ENCODE measurements at places on chromosomes 3 and 15.
A peak's percentile ranks its signal among the peaks of the same experiment; 100 is the strongest.

GRCh38 chr3:157499342-157499963 is 3.8 kb downstream of the VEPH1 start:
- DNase-seq, result no peak

DNA sequence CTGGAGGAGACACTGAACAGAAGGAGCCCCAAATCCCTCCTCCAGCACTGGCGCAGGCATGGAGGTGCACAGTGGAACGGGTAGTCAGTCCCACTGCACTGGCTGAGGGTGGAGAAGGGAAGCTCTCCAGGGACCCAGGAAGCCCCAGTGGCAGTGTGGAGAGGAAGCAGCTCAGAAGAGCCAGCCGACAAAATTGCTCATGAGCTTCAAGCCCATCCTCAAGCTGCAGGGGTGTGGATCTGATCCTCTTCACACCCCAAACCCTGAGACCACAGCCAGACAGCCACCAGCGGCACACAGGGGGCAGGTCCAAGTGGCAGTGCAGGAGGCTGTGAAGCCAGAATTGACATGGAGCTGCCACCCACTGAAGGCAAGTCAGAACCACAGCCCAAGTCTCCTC is 32.1 kb downstream of the CYFIP1 start:
- no peak for DNase-seq

GRCh38 chr15:96121086-96121920 is 209.2 kb upstream of the NR2F2 start:
- DNase-seq, result peak; percentile 54

- no peak for DNase-seq
Measured at GRCh38 chr3:60076331-60076730, 1026.5 kb upstream of the CFAP20DC start.

- DNase-seq, result peak; percentile 72
Measured at GRCh38 chr3:146326875-146327543, 76.1 kb upstream of the PLSCR4 start.

DNA sequence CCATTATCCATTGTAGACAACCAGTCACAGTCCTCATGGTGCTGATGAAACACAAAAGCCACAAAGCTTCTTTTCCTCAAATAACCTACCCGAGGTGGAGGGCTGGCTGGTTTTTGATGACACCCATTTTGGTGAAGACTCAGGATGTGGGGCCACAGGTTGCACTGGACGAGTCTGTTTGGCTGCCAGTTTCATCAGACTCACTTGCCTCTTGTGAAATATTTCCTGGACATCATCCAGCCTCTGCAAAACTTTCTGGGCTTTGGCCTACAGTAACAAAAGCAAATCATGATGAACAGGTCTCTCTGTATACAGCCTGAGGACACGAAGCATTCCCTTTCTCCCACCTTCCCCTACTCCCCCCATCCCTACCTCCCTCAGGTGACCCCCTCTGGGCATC is 42.2 kb downstream of the B3GNT5 start:
- DNase-seq, result peak; percentile 73

- peak; percentile 67 for DNase-seq
Measured at GRCh38 chr3:20039765-20040547, at the start of gene KAT2B. Gene KAT2B, plus strand, starts transcription at chr3:20040446. Its CDS starts 32 bp downstream, at chr3:20040478.

DNA sequence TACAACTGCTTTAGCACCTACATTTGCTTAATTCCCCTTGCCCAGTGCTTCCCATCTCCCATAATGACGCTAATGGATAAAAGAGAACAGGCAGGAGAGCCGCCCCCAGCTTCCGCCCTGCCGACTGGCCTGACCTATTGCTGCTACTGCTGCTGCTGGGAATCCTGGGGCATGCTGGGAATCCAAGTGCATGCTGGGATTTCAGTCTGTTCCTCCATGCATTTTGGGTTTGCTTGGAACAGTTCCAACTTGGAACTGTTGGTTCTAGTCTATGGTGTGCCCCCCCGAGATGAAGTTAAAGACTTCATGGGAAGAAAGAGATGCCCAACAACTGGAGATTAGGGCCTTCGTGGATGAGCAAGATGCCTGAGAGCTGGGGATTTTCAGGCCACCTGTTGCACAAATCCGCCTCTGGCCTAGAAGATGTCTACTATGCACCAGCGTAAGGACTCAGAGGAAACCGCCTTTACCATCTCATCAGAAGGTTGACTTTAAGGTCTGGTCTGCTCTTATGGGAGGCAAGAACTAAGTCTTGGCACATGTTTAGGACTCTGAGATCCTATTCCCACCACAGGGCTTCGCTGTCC is 29.0 kb downstream of the HAPLN3 start:
- no peak for DNase-seq

All from fibroblast of skin of scalp (primary cell).